ENCODE measurements at places on chromosomes 16 and 17.

- H3K4me3 ChIP-seq: no peak overlapping the region
- peak overlapping the region; percentile 22 for H3K27ac ChIP-seq
- no peaks in the 10 kb centered on the region for H3K27me3 ChIP-seq
Measured at GRCh38 chr16:4364196-4365013, 7.2 kb upstream of the VASN start.

GRCh38 chr16:4945560-4946502, 8.9 kb upstream of the PPL start:
- DNase-seq: no peak
- no peaks in the 10 kb centered on the region for H3K4me1 ChIP-seq
- no peak overlapping the region for H3K27ac ChIP-seq
- no peaks in the 10 kb centered on the region for H3K36me3 ChIP-seq
- no peak overlapping the region for H3K4me3 ChIP-seq

GRCh38 chr16:83116274-83116892, 489.6 kb downstream of the CDH13 start:
- no peak for DNase-seq
- H3K27ac ChIP-seq: no peak overlapping the region
- H3K4me3 ChIP-seq: no peak overlapping the region
- H3K36me3 ChIP-seq: no peaks in the 10 kb centered on the region
- no peaks in the 10 kb centered on the region for H3K27me3 ChIP-seq

- no peaks in the 10 kb centered on the region for H3K4me1 ChIP-seq
- no peak overlapping the region for H3K4me3 ChIP-seq
- DNase-seq: no peak
- no peak overlapping the region for H3K27ac ChIP-seq
- H3K27me3 ChIP-seq: no peaks in the 10 kb centered on the region
Measured at GRCh38 chr17:65918916-65919315, 273.0 kb downstream of the CEP112 start.

- no peaks in the 10 kb centered on the region for H3K4me1 ChIP-seq
- H3K36me3 ChIP-seq: no peaks in the 10 kb centered on the region
- DNase-seq: no peak
- H3K27ac ChIP-seq: no peak overlapping the region
- H3K4me3 ChIP-seq: no peak overlapping the region
Measured at GRCh38 chr16:12386192-12386591, 409.7 kb downstream of the SNX29 start.

DNA sequence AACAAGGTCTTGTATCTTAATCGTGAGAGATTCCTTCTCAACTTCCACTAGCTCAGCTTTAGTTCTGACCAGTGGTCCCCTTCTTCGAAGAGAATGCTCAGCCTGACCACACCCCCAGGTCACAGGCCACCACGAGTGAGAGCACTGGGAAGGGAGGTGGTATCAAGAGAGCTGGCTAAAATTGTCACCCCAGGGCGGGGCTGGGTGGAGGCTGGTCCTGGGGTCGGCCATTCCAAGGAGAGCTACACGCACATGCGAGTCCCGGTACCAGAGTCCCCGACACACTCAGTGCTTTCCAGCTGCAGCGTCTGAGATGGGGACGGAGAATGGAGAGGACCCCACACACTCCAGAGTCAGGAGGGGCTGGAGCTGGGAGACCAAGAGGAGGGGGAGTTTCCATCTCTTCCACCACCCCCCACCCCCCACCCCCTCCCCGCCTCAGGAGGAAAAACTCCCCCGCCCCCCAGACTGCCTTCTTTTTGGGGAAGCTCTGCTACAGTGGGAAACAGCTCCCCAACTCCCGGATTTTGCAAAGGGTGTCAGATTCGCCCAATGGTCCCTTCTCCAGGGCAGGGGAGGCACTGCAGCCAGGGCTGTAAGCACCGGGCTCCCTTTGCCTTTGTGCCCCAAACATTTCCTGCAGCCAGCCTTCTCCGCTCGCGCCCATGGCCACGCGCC, 1.6 kb downstream of the C1QL1 start:
- no peaks in the 10 kb centered on the region for H3K36me3 ChIP-seq
- no peak overlapping the region for H3K27ac ChIP-seq
- peaks cover 40% of the 10 kb centered on the region for H3K27me3 ChIP-seq

DNA sequence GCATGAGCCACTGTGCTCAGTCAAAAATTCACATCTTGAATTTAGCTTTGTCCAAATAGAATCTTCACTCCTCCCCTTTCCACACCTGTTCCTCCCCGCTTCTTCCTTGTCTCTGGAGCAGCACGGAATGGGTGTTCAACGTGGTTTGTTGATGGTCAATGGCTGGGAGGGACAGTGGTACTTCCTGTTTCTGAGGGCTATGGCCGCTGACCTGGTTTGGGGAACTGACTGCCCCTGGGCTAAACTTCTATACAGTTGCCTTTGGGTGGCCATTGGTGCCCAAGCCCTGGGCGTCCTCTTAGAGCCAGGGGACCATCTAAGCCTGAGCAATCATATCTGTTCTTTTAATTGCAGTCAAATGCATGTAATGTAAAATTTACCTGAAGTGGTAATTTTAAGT, 19.1 kb upstream of the WFIKKN2 start:
- no peak overlapping the region for H3K4me3 ChIP-seq
- H3K4me1 ChIP-seq: peaks cover 25% of the 10 kb centered on the region
- DNase-seq: no peak
- H3K27me3 ChIP-seq: peaks cover 2% of the 10 kb centered on the region

GRCh38 chr16:3091551-3091950, 7.5 kb downstream of the ZSCAN10 start:
- no peaks in the 10 kb centered on the region for H3K36me3 ChIP-seq
- H3K4me3 ChIP-seq: no peak overlapping the region
- no peak overlapping the region for H3K27ac ChIP-seq
- H3K4me1 ChIP-seq: peaks cover 45% of the 10 kb centered on the region
